ENCODE measurements at places on chromosomes 4 and X. TPM values are rescaled to one million over a fixed set of nuclear protein-coding genes. Genes with fewer than 3 reads are reported as not detected.
A peak's percentile ranks its signal among the peaks of the same experiment; 100 is the strongest.

DNA sequence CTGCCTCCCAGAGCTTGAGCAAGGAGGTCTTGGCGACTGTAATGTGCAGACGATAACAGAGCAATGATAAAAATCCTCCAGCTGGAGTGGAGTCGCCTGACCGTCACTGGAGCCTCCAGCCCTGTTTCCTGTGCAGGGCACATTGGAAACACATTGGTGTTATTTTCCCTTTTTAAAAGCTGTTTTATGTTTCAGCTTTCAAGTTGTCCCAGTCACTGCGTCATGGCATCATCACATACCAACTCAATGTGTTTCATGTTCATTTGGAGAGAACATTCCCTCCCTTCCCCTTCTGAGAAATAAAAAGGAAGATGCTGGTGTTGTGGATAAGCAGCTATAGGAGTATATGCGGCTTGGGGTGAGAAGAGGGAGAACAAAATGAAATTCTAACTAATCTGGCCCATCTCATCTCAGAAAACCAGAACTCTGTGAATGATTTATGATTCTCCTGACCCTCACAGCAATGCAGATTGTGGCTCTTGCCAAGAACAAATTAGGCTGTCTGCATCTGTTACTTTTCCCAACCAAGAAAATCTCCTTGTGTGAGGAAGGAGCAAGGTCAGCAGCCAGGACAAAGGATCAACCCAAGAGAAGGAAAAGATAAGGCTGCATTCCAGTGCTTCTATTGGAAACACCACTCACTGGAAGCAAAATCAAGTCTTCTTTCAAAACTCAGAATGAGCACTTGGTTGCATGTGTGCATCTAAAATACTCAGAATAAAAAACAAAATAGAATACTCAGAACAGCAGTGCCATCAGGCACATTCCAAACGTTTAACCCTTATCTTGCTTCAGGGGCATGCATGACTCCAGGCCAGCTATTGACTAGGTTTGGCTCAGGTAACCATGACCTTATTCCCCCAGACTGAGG, 134.4 kb downstream of the RASL11B start:
- DNase-seq, result no peak

The ATP1B4 gene
- not detected for total RNA-seq

The SSX2B gene
- total RNA-seq, result not detected

GRCh38 chr4:12761694-12762093, 722.4 kb downstream of the RAB28 start:
- no peak for DNase-seq

The SPIN4 gene
- total RNA-seq, result 13.4 TPM

DNA sequence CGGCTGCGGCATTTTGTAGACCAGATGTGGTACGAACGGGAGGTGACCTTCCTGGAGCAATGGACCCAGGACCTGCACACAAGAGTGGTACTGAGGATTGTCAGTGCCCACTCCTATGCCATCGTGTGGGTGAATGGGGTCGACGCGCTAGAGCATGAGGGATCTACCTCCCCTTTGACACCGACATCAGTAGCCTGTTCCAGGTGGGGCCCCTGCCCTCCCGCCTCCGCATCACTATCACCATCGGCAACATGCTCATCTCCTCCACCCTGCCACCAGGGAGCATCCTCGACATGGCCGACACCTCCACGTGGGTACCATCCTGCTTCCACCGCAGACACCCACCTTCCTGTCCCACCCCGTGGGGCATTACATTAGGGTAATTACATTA, 46.2 kb downstream of the SMARCA5 start:
- no peak for DNase-seq

DNA sequence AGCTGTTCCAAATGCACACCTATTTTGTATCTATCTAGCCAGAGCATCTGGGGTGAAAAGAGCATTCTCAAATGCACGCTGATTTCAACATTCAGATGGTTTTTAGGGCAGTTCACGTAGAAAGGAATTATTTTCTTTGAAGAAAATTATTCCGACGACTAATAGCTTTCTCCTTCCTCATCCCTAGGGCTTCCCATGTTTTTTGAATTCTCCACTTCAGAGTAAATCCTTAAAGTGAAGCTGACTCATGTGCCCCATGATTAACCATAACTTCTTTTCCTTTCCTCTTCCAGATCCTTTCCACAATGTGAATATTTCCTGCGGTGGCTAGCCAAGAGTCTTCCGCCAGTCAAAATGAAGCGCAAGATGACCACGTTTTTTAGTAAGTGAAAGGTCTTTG, 86.7 kb upstream of the PDHA1 start:
- no peak for DNase-seq

The RHOH gene
- total RNA-seq, result 159 TPM

DNA sequence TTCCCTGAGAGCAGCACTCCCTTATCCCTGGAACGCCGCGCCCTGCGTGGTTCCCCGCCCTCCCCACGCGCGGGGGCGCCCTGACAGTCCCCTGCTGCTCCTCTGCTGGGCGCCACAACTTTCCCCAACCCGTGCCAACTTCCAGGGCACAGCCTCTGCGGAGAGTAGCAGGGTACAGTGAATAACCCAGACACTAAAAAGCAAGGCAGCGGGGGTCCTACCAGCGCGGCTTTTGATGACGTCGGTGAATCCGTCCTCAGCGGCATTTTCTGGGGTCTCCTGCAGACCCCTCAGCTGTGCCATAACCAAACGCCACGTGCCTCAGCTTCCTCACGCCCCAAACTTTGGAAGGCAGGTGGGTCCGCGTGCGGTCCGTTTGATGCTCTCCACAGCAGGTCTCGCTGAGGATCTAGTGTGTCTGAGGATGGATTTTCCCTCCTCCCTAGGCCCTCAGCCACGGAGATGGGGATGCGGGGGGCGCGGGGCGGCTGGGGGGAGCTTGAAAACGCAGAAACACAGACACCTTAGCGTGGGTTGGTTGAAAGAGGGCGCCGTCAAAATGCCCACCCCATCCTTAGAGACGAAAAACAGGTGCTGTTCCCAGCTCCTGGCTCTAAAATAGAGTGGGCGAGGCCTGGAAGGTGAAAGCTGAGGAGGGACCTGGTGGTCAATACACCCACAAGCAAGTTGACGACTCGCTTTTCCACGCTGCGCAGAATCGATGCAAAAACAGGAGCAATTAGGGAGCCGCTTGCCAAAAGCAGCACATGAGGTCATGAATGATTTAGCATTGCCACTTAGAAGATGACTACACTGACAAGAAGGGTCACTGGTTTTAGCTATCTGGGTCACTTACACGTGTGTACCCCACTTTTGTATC, 405.6 kb downstream of the FAM47A start:
- no peak for DNase-seq

The MAGEA2 gene
- not detected for total RNA-seq

DNA sequence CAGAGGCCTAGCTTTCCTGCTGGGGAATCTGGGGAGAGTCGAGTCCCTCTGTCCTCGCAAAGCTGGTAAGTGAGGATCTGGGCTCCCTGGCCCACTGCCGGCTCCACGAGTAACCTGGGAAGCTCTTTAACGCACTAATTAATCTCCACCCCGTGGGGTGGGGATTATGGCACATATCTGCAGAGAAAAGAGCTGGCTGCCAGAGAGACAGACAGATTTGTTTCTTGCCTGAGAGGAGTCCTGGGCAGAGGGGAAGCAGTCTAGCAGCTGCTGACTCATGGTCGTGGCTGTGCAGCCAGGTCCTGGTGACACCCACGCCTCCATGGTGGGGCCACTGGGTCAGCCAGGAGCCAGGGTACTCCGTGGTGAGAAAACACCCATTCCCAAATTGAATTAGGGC, 14.0 kb downstream of the SORCS2 start:
- DNase-seq, result no peak

The TMEM47 gene
- total RNA-seq, result not detected

DNA sequence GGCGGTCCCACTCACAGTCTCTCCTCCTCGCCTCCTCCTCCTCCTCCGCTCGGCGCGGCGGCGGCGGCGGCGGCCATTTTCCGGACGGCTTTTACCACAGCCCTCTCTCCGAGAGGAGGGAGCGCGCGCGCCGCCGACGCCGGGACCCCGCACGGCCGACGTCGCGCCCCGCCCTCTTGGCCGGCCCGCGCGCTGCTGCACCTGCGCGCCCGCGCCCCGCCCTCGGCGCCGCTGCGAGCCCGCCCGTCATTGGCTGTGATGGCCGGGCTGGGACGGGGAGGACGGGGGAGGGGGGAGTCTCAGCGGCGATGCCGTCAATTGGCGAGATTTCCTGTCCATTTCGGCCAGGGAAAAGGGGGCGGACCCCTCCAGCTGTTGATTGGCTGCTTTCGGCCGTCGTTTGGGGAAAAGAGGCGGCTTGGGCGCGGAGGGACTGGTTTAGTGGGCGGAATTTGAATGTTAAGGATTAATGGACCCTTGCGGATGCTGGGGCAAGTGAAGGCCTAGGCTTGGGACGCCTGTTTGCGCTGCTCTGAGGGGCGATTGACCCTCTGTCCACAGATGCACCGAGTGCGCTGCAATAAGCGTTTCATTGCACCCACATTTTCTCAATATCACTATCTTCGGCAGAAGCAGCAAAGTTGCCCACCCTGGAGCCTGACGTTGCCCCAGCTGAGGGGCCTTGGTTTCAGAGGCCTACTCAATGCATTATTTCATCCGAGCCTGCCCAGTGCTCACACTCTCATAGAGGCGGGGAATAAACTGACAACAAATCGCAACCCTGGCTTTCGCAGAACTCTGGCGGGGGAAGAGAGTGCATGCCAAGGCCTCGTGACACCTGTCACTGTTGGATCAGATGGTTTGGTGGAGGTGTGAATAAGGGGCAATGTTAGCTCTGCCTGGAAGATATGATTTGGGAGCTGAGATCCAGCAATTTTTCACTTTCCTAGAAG, at the start of gene MECP2:
MECP2 (minus strand) TSS at position 129 of the 953 bp plus-strand sequence.
- peak; percentile 92 for DNase-seq

DNA sequence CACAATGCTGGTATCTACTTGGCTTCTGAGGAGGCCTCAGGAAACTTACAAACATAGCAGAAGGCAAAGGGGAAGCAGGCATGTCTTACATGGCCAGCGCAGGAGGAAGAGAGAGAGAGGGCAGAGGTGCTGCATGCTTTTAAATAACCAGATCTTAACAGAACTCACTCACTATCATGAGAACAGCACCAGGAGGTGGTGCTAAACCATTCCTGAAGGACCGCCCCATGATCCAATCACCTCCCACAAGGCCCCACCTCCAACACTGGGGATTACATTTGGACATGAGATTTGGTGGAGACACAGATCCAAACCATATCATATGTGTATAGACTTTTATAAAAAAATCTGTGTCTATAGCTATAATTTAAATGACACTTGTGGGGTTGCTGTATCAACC, 48.6 kb upstream of the ERVMER34-1 start:
- DNase-seq, result no peak

GRCh38 chr4:169254546-169254983, 16.2 kb downstream of the SH3RF1 start:
- DNase-seq, result no peak

The GLRB gene
- not detected for total RNA-seq

The ARHGAP6 gene
- total RNA-seq, result not detected

DNA sequence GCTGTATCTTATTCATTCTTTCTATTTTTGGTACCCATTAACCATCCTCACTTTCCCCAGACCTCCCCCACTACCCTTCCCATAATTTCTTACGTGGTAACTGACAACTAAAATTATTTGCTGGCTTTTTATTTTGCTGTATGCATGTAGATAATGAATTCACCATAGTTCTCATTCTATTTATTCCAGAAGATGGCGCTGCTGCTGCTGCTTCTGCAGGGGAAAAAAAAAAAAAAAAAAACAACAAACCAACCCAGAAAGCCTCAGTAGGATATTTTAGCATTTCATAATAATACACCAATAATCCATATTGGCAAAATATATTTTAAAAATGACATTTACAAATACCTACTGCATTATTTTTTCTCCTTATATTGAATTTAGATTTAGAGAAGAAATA, 416.6 kb upstream of the MAGEB18 start:
- no peak for DNase-seq

The SMARCA1 gene
- not detected for total RNA-seq

GRCh38 chr4:104492183-104492771, 2.4 kb downstream of the CXXC4 start:
- DNase-seq, result no peak

DNA sequence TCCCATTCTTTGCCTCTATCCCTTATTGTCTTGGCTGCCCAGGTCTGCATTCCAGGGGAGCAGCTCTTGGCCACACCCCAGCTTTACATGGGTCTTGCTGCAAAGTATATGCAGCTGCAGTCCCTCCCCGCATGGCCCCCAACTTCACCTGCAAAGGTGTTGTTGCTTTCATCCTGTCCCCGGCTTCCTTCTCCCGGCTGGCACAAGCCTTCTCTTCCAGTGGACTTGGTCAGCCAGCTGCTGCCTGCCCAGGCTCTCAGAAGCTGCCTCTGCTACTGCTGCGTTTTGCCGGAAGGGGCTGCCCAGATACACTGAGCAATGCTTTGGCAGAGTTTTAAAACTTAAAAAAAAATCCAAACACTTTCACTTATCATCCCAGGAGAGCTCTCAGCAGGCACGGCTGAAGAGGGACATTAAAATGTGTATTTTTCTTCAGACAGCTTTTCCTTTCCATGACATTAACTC, 121.2 kb upstream of the PDLIM3 start:
- DNase-seq, result no peak

The PROM1 gene
- not detected for total RNA-seq

DNA sequence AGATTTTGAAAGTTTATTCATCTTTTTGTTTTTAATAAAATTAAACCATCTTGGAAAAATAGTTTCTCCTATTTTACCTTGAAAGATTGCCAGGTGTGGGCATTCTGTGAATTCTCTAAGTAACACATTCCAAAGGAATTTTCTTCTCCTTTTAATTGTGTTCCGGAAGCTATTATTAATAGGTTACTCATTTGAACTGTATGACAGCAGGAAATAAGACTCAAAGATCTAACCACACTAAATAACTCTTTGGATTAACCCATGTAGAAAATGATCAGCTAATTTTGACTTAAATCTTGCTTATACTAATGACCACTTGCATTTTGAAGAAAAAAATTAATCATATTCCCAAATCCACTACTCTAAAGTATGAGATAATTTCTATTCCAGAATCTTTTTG, 17.6 kb upstream of the CCNI start:
- no peak for DNase-seq

DNA sequence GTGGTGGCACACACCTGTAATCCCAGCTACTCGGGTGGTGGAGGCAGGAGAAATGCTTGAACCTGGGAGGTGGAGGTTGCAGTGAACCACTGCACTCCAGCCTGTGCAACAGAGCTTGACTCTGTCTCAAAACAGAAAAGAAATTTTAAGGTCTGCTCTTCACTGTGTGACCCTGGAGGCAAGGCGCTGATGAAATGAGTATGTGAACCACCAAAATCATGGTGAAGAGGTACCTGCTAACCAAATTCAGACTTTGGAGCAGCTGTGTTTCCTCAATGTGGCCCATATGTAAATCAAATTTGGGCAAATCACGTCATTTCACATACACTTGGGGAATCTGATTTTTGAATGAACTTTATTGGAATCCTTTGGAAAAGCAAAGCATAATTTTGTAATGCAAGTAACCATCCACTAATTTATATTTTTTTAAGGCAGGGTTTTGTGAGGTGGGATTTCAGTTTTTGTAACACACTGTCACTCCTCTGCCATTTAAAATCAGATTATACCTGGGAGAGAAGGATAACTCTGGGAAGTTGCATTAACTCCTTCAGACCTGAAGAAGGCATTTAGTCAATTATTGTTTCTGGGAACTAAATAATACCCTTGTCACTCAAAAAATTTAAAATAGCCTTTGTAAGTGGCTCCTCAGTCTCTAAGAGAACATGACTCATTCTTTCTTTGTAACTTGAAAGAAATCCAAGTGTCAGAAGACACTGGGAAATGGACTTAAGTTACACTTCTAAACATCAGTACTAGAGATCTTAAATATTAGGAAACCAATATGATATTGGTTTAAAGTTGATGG, 24.0 kb downstream of the DOCK11 start:
- DNase-seq, result no peak

Measured in activated CD8-positive, alpha-beta T cell treated with anti-CD3 and anti-CD28 coated beads, Interleukin-2, amount 10 ng/mL, durations not matched to agents 7 days and 5 days (primary cell).